ENCODE measurements at places on chromosomes 11 and 22.

- no peak for DNase-seq
Measured at GRCh38 chr11:47595029-47595428, 818 bp upstream of the C1QTNF4 start.

DNA sequence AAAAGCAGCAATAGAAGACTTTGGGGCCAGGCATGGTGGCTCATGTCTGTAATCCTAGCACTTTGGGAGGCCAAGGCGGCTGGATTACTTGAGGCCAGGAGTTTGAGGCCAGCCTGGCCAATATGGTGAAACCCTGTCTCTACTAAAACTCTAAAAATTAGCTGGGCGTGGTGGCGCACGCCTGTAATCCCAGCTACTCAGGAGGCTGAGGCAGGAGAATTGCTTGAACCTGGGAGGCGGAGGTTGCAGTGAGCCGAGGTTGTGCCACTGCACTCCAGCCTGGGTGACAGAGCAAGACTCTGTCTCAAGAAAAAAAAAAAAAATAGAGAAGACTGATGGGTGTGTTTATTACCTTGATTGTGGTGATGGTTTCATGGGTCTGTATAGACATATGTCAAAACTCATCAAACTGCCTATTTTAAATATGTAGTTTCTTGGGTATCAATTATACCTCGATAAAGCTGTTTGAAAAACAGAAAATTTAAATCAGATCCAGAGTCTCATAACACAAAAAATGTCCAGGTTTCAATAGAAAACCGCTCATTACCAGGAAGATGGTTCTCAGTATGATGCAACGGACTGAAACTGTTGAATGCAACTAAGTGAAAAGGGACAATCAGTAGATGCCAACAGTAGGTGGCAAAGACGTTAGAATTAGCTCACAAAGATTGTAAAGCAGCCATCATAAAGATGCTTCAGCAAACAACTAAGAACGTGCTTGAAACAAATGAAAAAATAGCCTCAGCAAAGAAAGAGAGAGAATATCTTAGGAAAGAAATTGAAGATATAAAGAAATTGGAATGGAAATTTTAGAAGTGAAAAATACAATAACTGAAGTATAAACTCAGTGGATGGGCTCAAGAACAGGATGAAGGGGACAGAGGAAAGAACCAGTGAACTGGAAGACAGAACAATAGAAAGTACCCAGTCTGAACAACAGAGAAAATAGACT is 33.1 kb upstream of the SEPTIN5 start:
- no peak for DNase-seq

DNA sequence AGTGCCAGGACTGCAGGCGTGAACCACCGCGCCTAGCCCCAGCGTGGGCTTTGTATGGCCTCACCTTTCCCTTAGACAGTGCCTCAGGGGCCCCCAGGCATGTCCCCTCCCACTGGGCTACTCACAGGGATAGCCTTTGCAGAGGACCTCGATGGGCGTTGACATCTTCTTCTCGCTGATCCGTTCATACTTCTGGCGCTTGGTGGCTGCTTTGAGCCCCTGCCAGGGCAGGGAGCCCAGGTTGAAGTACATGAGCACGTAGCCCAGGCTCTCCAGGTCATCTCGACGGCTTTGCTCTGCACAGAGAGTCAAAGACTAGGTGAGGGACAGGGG is 17.5 kb downstream of the CSNK1E start:
- DNase-seq, result no peak

- DNase-seq, result no peak
Measured at GRCh38 chr11:8480858-8481257, 113.2 kb downstream of the STK33 start.

DNA sequence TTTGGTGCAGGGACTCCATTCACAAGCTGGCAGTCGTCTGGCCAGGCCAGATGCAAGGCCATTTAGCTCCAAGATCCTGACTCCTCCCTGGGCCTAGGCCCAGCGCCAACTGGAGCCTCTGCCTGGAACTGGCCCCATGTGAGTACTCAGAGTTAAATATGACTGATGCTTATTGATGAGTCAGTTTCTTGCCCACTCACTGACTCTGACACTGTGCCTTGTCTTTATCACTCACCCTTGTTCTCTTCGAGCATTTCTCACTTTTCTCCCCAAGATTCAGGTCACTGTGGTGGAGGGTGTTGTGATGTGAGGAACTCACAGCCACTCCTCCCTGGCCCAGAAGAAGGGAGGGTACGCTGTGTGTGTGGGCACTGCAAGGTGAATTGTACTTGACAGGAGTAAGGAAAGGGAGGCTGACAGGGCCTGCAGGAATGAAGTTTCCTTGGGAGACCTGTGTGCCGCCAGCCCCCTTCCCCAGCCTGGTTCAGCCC is 23.2 kb upstream of the ST3GAL4 start:
- no peak for DNase-seq

DNA sequence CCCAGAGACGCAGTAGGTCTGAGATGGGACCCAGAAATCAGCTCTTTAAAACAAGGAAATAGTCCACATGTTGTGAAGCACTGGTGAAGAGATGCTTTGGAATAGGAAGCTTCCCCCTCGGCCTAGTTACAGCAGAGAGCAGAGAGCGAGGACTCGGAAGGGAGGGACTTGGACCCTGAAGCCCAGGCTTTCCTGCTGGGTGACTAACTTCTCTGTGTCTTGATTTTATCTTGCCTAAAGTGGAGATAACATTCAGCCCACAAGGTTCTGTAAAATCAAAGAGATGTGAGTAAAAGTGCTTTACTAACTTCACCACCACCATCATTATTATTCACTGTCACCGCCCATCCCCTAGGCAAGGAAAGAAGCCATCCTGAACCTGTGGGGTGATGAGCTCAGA is 58.4 kb downstream of the THAP12 start:
- no peak for DNase-seq

- no peak for DNase-seq
Measured at GRCh38 chr11:119793335-119793984, 64.5 kb upstream of the NECTIN1 start.

DNA sequence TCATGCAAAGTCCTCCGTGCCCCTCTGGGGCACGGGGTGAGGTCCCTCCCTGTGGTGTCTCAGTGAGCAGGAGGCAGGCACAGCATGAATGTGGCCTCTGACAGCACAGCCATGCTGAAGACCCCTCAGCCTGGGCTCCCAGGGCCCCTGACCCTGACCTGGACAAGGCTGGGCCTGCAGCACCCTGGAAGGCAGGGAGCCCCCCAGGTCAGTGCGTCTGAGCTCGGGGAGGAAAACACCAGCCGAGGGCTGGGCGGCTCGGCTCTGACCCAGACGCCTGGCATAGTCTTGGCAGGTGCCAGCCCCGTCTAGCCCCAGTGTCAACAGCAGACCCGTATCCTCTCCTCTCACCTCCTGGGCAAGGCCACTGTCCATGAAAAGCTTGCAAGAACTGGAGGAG is 1276.6 kb downstream of the BRD1 start:
- no peak for DNase-seq

DNA sequence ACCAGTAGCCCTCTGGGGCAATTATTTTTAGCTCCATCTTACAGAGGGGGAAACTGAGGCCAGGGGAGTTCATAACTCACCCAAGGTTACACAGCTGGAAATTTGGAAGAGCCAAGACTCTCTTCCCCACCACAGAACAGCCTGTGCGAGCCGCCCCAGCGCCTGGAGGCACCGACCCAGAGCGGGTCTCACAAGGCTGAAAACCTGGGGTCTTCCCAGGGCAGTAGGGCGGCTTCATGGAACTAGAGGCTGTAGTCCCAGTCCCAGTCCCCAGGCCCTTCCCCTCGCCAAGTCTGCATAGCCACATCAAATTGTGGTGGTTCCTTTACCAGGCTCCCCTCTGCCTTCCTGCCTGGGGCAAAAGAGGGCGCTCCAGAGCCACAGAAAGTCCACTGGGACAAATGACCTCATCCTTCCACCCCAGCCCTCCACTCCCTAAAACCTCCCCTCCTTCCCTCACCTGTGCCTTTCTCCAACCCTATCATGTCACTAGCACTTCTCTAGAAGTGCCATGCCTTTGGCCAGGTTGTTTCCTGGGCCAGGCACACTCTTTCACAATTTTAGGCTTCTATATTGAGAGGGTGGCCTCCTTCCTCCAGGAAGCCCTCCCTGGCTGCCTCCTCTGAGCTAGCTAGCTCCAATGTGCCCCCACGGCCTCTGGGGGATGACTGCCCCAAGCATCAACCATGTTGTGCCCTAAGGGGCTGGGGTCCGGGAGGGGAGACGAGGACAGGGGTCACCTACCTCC is 15.2 kb upstream of the CDC42EP1 start:
- no peak for DNase-seq

DNA sequence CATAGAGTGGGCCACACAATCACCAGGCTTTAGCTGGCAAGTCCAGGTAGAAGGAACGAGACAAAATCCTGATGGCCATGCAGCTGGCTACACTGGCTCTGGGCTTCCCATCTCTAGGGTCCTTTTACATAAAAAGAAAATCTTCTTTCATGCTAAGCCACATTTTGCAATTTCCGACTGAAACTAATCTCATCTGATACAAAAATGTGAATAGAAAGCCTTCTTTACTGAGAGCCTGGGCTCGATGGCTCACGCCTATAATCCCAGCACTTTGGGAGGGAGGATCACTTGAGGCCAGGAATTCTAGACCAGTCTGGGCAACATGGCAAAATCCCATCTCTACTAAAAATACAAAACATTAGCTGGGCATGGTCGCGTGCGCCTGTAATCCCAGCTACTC is 67.2 kb downstream of the MICAL3 start:
- DNase-seq, result no peak

DNA sequence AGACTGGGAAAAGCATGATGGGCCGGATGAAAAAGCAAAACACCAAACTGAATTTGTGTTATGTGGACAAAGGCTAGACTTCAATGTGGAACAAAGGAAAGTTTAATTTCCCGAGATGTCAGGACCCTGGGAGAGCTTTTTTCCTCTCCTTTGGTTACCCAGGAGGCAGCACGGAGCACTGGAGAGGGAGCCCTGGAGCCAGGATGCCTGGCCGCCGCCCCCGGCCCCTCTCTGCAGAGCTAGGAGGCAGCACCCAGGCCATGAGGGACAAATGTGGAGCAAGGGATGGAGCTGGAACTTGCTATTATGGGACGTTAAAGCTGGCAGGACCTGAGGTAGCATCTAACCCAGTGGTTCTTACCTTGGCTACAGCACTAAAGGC is 108.9 kb downstream of the MORC2 start:
- DNase-seq, result no peak

DNA sequence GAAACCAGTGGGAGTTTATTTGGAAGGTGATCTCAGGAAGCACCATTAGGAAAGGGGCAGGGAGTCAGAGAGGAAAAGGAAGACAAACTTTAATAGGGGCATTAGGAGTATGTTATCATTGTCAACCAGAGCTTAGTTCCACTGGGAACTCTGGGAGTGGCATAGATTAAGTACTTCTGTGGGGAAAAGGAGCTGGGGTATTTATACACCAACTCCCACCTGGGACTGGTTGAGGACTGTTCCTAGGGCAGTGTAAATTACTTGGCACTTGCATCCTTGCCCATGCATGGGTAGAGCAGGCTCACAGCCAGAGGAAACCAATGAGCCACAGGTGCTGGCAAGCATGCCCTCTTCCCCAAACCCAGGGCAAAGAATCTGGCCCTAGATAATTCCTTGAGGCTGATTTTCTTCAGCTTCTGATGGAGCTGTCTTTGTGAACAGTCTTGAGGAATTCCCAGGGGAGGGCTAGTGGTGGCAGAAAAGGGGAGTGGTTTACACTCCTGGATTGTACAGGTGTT is 541.2 kb downstream of the MIAT start:
- no peak for DNase-seq

GRCh38 chr11:79466411-79466810 is 25.6 kb upstream of the TENM4 start:
- no peak for DNase-seq

GRCh38 chr11:75945446-75945845 is 130.4 kb downstream of the UVRAG start:
- no peak for DNase-seq

DNA sequence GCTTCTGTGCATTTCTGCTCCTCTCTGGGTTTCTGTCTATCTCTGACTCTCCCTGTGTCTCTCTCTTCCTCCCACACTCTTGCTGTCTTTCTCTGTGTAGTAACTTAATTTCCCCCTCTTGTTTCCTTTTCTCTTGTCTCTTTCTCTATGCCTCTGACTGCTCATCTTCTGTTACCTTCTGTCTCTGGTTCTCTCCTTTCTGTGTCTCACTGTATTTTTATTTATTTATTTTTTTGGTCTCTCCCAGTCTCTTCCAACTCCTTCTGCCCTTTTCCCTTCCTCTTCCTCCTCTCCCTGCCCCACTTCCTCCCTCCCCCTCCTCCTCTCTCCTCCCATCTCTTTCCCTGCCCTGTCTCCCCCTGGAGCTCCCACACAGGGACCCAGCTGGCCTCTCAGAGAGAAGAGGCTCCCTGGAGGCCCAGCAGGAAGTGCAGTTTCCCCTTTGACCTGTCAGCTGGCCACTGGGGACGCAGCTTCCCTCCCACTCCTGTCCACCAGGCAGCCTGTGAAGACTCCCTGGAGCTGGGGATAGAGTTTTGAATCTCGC is 38.3 kb upstream of the MYH9 start:
- DNase-seq, result no peak

- no peak for DNase-seq
Measured at GRCh38 chr11:46480909-46481308, 89.3 kb upstream of the CHRM4 start.

DNA sequence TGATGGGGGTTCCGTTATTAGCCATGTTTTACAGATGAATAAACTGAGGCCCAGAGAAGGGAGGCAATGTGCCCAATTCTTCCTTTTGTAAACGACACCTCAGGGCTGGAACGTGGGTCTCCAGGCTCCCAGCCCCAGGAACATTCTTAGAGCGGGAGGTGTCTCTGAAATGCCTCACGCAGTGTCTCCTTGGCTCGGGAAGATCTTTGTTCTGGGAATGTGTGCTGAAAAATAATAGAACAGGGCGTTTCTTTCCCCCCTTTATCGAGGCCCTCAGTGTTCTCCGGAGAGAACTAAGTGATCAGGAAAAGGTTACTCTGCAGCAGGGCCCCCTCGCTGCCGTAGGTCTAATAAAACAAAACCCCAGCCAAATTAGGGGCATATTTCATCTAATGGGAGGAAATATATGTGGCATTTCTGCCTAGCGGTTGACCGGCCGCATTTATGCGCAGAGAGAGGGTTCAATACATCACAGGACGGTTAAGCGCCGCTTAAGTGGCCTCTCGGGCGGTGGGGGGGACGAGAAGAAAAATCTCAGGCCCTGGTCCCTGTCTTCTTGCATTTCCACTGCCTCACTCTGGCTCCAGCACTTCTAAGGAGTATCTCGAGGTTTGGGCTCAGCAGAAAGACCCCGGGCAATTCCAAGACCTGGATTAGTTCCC is 564.3 kb downstream of the MN1 start:
- DNase-seq, result no peak

All from NCI-H1105 treated with DMSO at 0.1 percent for 48 hours (cell line).